ENCODE measurements at places on chromosomes 4 and X.

DNA sequence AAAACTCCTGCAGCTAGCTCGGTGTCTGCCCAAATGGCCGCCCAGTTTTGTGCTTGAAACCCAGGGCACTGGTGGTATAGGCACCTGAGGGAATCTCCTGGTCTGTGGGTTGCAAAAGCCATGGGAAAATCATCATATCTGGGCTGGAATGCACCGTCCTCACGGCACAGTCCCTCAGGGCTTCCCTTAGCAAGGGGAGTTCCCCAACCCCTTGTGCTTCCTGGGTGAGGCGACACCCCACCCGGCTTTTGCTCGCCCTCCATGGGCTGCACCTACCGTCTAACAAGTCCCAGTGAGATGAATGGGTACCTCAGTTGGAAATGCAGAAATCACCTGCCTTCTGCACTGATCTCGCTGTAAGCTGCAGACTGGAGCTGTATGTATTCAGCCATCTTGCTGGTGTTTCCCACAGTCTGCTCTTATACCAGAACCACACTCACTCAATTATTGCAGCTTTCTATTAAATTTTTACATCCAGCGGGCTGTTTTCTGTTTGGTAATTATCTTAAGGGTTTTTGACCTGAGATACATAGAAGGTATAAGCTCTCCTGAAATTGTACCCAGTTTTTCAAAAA lies 36.7 kb upstream of the NPNT start:
- H3K4me1 ChIP-seq, result no peaks in the 10 kb centered on the region
- H3K27ac ChIP-seq, result no peak overlapping the region
- no peak for DNase-seq
- H3K27me3 ChIP-seq, result no peaks in the 10 kb centered on the region
- H3K4me3 ChIP-seq, result no peak overlapping the region
- no peaks in the 10 kb centered on the region for H3K36me3 ChIP-seq

DNA sequence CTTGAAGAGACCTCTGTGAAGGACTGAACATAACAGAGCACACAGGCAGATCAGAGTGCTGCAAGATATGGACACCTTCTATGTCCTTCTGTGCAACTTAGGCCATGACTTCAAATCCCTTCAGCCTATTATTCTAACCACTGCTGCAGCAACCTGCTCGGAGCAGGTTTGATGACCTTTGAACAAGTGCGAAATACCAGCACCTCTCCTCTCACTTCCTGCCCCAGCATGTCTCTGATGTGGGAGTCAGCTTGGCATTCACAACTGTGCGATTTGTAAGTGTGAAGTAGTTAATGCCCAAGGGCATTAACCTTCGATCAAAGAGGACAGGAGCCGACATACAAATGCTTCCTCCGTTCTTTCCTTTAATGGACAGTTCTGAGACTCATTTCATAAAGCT lies 1.6 kb upstream of the EXOC1 start:
- DNase-seq, result no peak
- H3K36me3 ChIP-seq, result no peaks in the 10 kb centered on the region
- H3K27ac ChIP-seq, result no peak overlapping the region
- no peaks in the 10 kb centered on the region for H3K27me3 ChIP-seq
- peaks cover 10% of the 10 kb centered on the region for H3K4me1 ChIP-seq
- H3K4me3 ChIP-seq, result no peak overlapping the region

DNA sequence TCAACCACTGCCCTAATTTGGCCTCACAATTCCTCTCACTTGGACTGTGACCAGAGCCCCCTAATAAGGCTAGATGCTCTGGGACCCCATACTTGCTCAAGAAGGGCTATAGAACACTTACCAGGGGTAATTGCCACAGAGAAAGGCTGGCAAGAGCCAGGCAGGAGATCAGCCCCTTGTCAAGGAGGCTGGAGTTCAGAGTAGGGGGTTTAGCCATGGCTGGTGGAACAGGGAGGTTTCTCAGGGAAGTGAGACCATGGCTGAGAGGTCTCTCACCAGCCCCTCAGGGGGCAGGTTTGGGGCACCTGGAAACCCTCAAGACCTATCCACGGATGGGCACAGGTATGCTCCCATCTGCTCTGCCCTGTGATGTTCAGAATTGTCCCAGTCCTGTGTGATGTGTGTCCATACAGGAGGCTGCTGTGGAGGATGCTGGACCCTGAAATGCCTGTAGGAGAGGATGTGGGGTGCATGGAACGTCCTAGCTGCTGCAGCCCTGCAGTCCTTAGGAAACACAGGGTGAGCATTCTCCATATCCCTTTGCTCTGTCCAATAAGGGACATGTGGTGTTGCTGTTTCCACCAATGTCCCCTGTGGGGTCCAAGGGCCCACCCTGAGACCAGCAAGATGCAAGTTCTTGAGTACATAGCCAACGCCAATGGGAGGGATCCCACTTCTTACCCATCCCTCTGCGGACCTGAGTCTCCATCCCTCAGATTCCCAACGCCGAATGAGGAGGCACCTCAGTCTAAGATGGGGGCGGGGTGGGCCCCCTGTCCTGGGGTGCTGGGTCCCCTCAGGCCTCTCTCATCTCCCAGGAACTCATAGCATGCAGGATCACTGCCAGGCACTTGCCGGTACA lies 16.4 kb upstream of the HSFX1 start:
- H3K4me1 ChIP-seq, result no peaks in the 10 kb centered on the region
- no peak overlapping the region for H3K27ac ChIP-seq
- no peak for DNase-seq
- H3K36me3 ChIP-seq, result no peaks in the 10 kb centered on the region
- no peak overlapping the region for H3K4me3 ChIP-seq
- H3K27me3 ChIP-seq, result no peaks in the 10 kb centered on the region

- no peak overlapping the region for H3K27ac ChIP-seq
- no peak for DNase-seq
- H3K27me3 ChIP-seq, result no peaks in the 10 kb centered on the region
- H3K4me3 ChIP-seq, result no peak overlapping the region
Measured at GRCh38 chr4:97627750-97628149, 515.5 kb downstream of the STPG2 start.

DNA sequence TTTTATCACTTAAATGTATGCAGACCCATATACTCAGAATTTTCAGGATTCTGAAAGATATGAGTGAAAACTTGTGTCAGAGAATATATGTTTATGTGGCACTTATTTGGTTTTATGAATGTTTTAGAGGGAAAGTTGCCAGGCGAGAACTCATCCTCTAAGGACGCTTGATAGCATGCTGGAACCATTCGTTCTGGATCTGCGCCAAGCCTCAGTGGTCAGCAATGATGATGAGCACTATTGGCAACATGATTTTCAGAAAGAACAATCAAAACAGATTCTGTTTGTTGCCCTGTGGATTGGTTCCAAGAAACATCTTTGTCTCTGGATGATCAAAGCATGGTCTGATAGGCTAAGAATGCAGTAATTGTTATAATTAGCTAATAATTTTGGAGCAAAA lies 32.1 kb upstream of the RAPGEF2 start:
- DNase-seq, result no peak
- H3K27ac ChIP-seq, result no peak overlapping the region
- H3K36me3 ChIP-seq, result no peaks in the 10 kb centered on the region
- no peak overlapping the region for H3K4me3 ChIP-seq
- H3K4me1 ChIP-seq, result peaks cover 7% of the 10 kb centered on the region

GRCh38 chrX:50497114-50497513 lies 26.5 kb upstream of the DGKK start:
- H3K36me3 ChIP-seq, result no peaks in the 10 kb centered on the region
- DNase-seq, result no peak
- no peak overlapping the region for H3K27ac ChIP-seq
- H3K27me3 ChIP-seq, result no peaks in the 10 kb centered on the region
- H3K4me3 ChIP-seq, result no peak overlapping the region
- no peaks in the 10 kb centered on the region for H3K4me1 ChIP-seq
